ENCODE measurements at places on chromosomes 2 and 18.

- no peak for DNase-seq
Measured at GRCh38 chr2:238428866-238429265, 2.1 kb downstream of the ASB1 start.

GRCh38 chr2:36871068-36871707 is 95.1 kb downstream of the STRN start:
- no peak for DNase-seq

- DNase-seq: no peak
Measured at GRCh38 chr2:6930923-6931647, 13.9 kb downstream of the RNF144A start.

DNA sequence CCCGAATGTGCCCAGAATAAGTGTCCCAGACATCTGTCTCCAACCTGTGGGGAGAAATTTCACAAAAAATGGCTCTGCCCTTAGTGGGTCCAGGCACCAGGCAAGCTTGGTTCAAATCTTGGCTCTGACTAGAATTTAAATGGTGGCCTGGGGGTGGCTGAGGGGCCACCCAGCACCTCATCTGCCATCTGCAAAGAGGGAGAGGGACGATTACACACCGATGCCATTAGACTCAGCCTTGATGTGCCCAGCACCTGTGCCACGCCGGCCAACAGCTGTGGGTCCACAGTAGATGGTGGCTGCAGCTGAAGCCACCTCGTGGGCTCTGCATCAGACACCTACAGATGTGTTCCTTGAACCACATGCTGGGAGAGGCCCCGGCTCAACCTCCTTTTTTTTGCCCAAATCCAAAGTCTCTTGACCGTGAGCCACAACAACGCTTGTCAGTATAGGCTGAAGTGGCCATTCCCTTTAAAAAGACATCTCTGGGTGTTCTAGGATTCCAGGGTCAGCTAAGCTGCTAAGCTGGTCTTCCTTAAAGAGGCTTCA is 222.0 kb upstream of the RAB6C start:
- DNase-seq: no peak

- no peak for DNase-seq
Measured at GRCh38 chr2:206937555-206937954, 1.8 kb upstream of the CPO start.

- no peak for DNase-seq
Measured at GRCh38 chr18:42784632-42785031, 330.9 kb downstream of the RIT2 start.

- DNase-seq: peak; percentile 99
Measured at GRCh38 chr18:11980494-11981191, 664 bp upstream of the IMPA2 start.

GRCh38 chr2:6864231-6864754 is 1.4 kb downstream of the CMPK2 start:
- DNase-seq: no peak

DNA sequence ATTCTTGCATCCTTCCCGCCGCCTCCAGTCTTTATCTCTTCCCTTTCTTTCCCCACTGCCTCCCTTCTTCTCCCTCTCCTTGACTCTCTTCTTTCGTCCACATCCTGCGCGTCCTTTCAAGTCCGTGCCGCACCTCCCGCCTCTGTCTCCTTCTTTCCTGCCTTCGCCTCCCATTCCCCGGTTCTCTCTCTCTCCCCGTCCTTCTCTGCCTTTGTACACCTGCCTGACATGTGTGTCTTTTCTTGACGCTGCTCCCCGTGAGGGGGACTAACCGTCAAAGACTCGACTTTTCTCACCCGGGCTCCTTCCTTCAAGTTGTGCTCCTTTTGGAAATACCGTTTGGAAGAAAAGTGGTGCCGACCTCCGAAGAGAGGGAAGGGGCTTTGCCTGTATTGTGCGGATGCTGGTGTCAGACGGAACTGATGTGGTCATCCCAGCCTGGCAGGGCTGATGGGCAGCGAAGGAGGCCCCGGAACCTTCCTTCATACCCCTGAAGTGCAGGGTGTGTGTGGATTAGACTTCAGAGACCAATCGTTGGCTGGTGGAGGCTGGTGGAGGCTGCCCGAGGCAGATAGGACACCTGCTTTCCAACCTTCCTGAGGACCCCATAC is 879 bp downstream of the TMEM178A start:
- no peak for DNase-seq
